ENCODE measurements at places on chromosomes 2 and 18.

GRCh38 chr2:10614124-10614523 lies 75.7 kb downstream of the NOL10 start:
- no peak for DNase-seq

DNA sequence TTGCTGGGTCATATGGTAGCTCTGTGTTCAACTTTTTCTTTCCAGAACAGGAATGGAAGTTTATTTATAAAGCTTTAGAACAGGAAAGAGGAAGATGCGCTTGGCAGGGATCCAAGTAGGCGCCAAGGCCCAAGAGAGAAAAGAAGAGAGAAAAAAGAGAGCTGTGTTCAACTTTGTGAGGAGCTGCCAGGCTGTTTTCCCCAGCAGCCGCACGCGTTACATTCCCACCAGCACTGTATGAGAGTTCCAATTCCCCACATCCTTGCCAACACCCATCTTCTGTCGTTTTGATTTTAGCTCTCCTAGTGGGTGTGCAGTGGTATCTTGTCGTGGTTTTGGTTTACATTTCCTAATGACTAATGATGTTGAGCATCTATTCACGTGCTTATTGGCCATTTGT lies 51.4 kb downstream of the KCNF1 start:
- no peak for DNase-seq

DNA sequence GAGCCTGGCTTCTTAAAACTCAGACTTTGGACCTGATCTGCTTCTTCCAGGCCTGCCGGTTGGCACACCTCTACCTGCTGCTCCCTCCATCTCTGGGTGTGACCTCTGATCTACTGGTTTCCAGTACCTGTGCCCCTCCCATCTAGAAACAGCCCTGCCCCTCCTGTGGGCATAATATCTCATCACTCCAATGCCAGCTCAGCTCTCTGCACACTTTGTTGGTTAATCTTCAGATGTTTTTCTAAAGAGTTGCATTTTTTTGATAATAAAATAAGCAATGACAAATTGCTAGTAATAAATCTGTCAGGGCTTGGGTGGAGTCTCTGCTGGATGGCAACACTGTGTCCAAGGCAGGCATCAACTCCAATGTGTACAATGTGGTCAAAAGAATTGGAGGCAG lies 89.6 kb upstream of the PPP1CB start:
- DNase-seq, result peak; percentile 64

GRCh38 chr2:36993841-36994620 lies 27.7 kb upstream of the STRN start:
- no peak for DNase-seq

DNA sequence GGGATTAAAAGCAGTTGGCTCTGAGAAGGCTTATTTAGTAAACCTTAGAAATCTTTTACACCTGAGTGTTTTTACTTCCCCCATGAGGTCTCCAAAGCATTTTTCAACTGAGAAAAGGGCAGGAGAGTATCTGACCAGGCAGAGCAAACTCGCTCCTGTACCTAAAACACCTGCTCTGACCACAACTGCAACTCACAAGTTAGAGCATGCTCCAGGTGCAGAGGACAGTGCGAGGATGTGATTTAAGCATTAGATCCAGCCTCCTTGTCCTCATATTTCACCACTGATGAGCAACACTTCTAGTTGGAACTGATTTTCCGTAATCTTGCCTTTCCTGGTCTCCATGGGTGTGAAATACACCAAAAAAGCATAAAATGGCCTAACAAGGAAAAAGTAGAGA lies 34.5 kb upstream of the TBC1D8 start:
- DNase-seq, result peak; percentile 69

- no peak for DNase-seq
Observed at GRCh38 chr2:18516112-18516511, 44.3 kb downstream of the RDH14 start.

DNA sequence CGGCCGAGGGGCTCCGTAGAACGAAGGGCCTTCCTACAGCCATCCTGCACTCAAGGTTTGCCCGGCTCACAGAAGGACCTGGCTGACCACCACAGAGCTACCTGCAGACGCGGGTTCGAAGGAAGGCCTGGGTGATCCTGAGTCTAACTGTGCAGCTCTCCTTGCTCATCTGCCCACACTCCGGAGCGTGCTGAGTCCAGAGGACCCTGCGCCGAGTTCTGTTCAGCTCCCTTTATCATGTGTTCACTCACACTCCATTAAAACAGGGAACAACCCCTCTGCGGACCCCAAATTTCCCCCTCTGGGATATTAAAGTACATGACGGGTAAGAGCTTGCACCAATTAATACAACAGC lies 138.3 kb downstream of the PXDN start:
- DNase-seq, result no peak

- DNase-seq, result no peak
Observed at GRCh38 chr2:16123856-16124780, 183.8 kb downstream of the MYCN start.

- no peak for DNase-seq
Observed at GRCh38 chr18:56812674-56813073, 161.5 kb downstream of the WDR7 start.

DNA sequence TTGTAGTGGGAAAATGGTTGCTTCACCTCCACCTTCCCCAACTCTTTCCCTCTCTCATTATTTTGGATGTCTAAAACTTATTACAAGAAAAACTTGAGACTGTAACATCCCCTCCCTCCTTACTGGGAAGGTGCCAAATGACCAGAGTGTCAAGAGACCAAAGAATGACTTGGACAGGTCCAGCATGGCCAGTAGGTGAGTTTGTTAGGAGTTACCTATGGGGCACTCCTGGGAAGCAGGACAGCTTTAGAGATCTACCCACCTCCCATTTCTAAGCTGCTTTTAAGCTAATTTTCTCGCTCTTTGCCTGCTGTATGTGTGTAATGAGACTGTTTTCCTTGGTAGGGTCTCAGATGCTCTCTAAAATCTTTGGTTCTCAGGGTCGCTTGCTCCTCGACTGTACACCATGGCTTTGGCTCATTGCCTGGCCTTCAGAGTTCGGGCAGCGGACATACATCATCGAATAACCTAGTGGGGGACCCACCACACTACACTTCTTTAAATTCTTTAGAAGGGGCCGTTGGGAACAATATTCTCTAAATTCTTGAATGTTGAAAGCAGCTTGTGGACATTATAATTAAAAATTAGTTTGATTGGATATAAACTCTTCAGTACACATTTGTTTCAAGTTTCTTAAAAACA lies 45.2 kb downstream of the SLC30A6 start:
- no peak for DNase-seq

DNA sequence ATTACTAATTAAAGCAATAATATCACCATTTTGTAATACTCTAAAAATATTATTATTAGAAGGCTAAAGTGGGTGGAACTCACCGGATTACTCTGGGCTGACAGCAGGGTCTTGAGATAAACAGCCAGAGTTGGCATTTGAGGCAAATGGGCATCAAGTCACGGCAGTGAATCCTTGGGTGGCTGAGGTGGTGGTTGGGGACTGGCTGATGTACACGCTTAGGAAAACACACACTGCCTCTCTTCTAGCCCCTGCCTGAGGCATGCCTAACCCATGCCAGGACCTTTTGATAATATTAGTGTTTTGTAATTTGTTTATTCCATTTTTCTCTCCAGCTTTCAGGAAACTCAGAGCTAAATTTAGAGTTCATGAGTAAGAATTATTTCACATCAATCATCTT lies 76.8 kb downstream of the ACKR3 start:
- DNase-seq, result no peak

GRCh38 chr2:8549273-8549922 lies 132.5 kb upstream of the ID2 start:
- no peak for DNase-seq

Data from epithelial cell of prostate (primary cell).